Dermis microvascular lymphatic vessel endothelial cell (primary cell): ENCODE measurements at places on chromosomes 16 and 17. TPM values are rescaled to one million over a fixed set of nuclear protein-coding genes. Genes with fewer than 3 reads are reported as not detected.
A peak's percentile ranks its signal among the peaks of the same experiment; 100 is the strongest.

DNA sequence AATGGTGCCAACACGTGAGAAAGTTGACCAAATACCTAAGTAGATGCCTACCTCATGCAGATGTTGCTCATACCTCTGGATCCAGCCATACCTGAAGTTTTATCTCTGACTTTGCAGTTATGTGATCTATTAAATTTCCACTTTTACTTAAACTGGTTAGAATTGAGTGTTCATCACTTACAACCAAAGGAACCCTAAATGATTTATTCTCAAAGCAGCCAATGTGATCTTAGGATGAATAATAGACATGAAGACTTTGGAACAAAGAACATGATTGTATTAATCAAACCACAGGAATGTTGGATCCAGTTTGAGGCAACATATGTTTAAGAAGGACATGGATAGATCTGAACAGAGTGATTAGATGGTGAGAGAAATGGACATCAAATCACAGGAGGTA, 68.7 kb downstream of the IRX6 start:
- DNase-seq: no peak

GRCh38 chr16:4081047-4081446, 35.2 kb downstream of the ADCY9 start:
- no peak for DNase-seq

DNA sequence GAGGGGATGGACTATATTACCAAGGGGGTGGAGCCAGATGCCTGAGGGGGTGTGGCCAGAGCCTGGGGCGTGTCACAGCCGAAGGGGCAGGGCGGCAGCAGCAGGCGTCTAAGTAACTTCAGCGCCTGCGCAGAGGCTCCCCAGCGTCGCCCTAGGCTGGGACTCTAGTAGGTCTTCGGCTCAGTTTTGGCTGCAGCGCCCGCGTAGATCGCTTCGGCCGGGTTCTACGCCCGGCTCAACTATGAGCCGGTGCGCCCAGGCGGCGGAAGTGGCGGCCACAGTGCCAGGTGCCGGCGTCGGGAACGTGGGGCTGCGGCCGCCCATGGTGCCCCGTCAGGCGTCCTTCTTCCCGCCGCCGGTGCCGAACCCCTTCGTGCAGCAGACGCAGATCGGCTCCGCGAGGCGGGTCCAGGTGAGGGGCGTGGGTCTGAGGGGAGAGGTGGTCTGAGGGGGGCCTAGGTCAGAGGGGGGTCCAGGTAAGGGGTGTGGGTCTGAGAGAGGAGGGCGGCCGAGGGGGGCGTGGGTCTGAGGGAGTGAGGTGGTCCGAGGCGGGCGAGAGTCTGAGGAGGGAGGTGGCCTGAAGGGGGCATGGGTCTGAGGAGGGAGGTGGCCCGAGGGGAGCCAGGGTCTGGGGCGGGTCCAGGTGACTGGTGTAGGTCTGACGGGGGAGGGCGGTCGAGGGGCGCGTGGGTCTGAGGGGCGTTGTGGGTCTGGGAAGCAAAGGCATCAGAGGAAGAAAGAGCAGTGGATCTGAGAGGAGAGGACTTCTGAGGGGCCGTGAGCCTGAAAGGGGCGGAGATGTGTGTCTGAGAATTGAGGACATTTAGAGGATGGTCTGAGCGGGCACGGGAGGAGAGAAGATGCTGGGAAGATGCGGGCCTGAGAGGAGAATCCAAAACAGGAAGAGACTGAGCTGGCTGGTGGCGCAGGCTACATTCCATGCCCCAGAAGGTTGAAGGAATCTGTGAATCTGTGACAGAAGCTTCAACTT, at the start of gene LPCAT2:
TSS of gene LPCAT2 (plus strand) at position 132 of the 991 bp plus-strand sequence. CDS start at position 242, 110 bp downstream.
- peak; percentile 87 for DNase-seq

DNA sequence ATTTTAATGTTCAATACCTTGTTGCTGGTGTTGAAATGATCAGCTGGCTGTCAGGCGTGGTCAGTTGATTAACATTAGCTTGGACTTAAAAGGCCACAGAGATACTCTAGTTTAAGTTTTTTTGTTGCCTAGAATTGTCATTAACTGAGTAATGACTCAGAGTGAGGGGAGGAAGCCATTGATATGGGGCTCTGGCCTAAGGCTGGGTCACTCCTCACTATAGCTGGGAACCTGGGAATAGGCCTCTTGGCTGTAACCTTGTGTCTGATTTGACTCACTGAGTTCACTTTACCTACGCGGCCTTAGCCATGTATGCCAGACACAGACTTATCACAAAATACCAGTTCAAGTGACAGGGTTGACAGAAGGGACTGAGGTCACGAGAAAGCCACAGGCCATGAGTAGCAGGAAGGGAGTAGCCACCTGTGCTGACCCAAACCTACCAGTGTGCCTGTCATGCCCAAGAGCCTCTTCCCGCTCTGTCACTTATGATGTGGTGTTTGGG, 37.9 kb upstream of the ADCY7 start:
- no peak for DNase-seq

GRCh38 chr16:85438981-85439685, 174.0 kb upstream of the GSE1 start:
- DNase-seq: no peak

GRCh38 chr16:709566-710499, 4.2 kb upstream of the FBXL16 start:
- DNase-seq: no peak

- DNase-seq: no peak
These were observed 104.3 kb downstream of the PHKB start for GRCh38 chr16:47565454-47565853.

DNA sequence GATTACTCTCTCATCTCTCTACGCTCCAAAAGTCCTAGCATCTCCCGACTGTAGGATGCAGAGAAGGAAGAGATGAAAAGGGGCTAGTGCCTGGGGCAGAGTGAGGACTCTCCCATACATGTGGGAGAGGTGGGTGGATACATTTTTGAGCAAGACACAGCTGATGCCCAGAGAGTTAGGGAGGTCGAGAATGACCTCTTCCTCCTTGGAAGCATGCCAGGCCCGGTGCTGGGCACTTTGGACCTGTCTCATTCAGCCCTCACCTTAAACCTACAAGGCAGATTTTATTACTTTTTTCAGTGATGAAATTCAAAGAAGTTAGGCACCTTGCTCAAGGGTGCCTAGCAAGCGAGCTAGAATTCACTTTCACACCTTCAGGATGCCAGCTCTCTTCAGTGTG, 38.2 kb downstream of the WSCD1 start:
- no peak for DNase-seq

The KCNH6 gene
- total RNA-seq: under 0.01 TPM in 1 of 2 replicates, not detected in the other

The TEKT1 gene
- total RNA-seq: not detected in 2 replicates
